ENCODE measurements at places on chromosomes 1 and 21.

- DNase-seq, result no peak
Measured at GRCh38 chr1:16189003-16189402, 23.4 kb downstream of the ARHGEF19 start.

- DNase-seq, result no peak
Measured at GRCh38 chr1:243739335-243740003, 110.6 kb downstream of the AKT3 start.

- no peak for DNase-seq
Measured at GRCh38 chr1:116278541-116278866, 94.5 kb upstream of the ATP1A1 start.

DNA sequence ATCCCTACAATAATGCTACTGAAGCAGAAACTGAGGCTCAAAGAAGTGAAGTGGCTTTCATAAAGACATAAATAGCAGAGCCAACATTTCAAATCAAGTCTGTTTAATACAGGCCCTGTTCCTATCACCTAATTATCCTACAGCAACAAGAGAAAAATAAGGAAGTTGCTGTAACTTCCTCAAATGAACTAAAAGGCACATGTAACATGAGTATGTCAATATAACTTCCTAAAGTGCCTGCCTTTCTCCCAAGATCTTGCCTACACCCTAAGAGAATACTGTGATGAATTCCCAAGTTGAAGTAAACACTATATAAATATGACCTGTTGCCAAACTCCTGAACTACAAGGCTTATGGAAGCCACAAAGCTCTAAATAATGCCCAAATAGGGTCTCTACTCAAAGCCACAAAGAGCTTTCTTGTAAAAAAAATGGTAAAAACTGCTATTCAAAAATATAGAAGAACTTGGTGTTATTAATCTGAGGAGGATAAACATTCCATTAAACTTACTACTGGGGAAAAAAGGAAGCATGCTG, 8.6 kb downstream of the BEND5 start:
- no peak for DNase-seq

GRCh38 chr1:30345491-30346130, 377.8 kb downstream of the MATN1 start:
- no peak for DNase-seq

GRCh38 chr1:187070076-187070475, 241.3 kb downstream of the PLA2G4A start:
- no peak for DNase-seq

DNA sequence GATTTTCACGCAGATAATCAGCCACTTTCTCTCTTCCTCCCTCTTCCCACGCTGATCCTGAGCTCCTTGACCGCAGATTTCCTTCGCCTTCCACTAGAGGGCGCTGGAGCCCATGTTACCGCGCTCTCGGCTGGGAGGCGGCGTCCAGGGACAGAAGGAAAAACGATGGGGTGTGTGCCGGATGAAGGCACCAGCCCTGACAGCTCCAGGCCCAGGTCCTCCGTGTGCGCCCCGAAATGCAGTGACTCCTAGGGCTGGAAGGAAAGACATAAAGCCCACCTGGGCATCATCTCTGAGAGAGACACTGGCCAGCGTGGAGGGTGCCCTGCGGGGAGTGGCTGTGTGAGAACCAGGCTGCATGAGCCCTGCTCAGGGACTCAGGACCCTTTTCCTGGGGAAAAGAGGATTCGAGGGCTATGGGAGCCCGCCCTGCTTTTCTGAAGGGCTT, 44.9 kb upstream of the CYP2J2 start:
- DNase-seq, result peak; percentile 30

DNA sequence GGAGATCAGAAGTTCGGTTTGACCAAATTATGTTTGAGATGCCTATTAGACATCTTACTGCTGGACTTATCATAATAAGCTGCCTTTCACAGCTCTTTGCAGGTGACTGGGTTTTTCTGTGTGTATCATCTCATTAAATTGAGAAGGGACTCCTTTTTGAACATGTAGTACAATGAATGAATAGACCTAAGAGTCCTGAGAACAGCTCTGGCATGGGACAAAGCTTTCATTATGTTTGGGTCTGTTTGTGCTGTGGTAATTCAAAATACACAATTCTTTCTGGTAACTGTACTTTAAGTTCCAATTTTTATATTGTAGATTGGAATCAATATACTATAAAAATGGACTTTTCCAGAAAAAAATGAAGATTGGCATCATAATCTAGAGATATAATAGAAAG, 312.3 kb downstream of the TM2D1 start:
- DNase-seq, result no peak

- DNase-seq, result no peak
Measured at GRCh38 chr1:24972221-24972914, 42.3 kb upstream of the RUNX3 start.

GRCh38 chr1:230102046-230102445, 35.0 kb downstream of the GALNT2 start:
- no peak for DNase-seq

GRCh38 chr1:156065212-156065611, 4.3 kb downstream of the RAB25 start:
- DNase-seq, result no peak

GRCh38 chr1:18965206-18966173, 9.0 kb upstream of the IFFO2 start:
- no peak for DNase-seq
